Effector memory CD4-positive, alpha-beta T cell (primary cell): ENCODE measurements at places on chromosomes 12 and 14.
A peak's percentile ranks its signal among the peaks of the same experiment; 100 is the strongest.

DNA sequence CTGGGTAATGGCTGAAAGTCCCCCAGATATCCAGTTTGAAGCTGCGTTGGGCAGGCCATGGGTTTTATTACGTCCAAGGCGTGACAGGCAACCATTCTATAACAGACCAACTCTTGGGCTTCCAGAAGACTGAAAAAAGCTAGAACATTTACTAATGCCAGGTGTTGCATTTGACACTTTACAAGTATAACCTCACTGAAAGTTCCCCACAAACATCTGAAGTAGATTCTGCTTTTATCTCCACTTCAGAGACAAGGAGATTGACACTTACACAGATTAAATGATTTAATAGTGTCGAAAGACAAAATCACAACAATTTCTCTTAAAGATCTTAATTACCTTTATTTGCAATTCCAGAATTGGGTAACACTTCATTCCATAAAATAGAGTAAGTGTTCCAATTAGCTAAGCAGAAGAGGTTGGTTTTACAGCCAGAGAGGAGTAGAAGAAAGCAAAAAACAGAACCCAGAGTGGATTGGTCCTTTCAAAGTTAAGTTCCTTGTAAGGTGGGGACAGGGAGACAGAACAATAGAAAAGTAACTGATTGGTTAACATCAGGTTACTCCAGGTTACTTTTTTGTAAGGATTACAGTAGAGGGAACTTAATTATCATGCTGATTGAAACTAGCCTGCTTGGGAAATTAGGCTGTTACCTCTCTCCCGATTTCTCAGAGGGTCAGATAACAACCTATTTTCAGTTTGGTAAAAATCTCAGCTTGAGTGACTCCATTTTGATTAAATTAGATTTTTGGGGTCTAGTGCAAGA lies 11.3 kb downstream of the SOCS2 start:
- H3K36me3 ChIP-seq = peaks cover 2% of the 10 kb centered on the region
- H3K27me3 ChIP-seq = no peaks in the 10 kb centered on the region
- DNase-seq = no peak

DNA sequence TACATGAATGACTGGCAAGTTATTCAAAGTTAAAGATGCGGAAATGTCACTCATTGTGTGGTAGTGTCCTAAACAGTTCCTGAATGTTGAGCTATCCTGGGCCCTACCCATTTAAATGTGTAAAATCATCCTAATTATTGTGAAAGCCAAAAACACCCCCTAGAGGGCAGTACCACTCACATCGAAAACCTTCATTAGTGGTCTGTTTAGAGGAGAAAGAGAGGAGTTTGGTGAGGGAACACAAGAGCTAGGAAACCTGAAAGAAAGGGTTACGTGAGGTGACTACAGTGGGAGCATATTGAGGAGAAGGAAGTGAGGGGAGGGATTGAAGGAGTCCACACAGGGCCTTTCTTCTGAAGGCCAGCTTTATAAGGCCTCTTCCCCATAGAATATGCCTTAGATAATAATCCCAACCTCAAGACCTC lies 2.5 kb upstream of the TEP1 start:
- peak; percentile 6 for DNase-seq
- no peaks in the 10 kb centered on the region for H3K27me3 ChIP-seq
- no peaks in the 10 kb centered on the region for H3K36me3 ChIP-seq
- H3K4me1 ChIP-seq = peaks cover 6% of the 10 kb centered on the region

DNA sequence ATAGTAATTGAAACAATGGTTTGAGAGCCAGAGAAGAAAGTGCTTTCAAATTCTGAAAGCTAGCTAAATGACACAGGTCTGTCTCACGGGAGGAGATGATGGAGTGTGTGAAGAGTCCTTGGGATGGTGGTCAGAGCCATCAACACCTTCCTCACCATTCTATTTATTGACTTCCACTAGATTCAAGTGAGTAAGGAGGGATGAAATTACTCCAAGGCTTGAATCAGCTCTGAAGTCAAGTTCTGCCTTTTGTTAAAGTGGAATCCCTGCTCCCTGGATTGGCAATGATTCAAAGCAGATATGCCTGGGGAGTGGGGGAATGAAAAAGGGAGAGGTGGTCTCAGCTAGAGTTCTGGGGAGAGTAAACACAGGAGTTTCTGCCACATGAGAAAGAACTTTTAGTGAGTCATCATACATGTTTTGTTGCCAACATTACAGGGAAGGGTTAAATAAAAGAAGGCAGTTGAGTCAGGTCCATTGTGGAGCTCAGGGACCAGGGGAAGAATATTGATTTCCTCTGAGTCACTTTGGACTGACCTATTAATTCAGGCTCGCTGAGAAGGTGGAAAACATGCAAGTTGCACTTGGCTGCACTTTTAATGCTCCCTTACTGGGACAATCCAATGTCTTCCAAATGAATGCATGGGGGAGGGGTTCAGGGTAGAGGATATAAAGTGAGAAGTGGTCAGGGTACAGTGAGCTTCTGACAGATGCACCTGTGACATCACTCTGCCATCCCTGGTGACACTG lies 142.7 kb downstream of the TBX5 start:
- H3K27me3 ChIP-seq = no peaks in the 10 kb centered on the region
- H3K36me3 ChIP-seq = no peaks in the 10 kb centered on the region

DNA sequence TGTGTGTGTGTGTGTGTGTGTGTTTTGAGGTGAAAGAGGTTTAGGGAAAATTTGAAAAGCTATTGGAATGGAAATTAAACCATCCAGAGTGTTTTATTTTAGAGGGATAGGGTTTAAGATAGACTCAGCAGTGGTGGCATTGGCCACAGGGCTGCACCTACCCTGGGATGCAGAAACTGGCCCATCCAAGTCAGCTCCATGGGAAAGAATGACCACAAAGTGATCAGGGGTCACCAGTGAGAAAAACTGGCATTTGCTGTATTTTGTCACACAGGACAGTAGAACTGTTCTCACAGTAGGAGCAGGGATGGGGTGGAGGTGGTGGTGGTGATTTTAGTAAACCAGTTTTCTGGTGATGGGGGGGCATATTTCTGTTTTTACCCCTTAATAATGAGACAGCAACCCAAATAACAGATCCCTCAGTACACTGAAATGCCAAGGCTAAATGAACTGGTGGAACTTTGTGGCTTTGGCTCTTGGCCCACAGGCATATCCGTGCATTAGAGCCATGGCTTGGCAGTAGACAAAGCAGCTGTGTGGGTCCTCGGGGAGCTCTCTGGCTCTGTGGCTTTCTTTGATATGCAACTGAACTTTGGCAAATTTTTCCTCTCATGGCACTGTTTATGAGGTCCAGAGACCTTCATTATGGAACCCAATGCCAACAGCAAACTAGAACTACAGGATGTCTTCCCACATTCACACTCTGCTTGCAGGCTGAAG lies 348.3 kb downstream of the ZFP36L1 start:
- H3K36me3 ChIP-seq = no peaks in the 10 kb centered on the region
- H3K27ac ChIP-seq = no peak overlapping the region
- H3K4me3 ChIP-seq = no peak overlapping the region
- H3K4me1 ChIP-seq = no peaks in the 10 kb centered on the region

GRCh38 chr12:48980953-48981756 lies 3.0 kb downstream of the WNT1 start:
- peak overlapping the region; percentile 33 for H3K27ac ChIP-seq
- H3K4me3 ChIP-seq = peak overlapping the region; percentile 56
- H3K36me3 ChIP-seq = no peaks in the 10 kb centered on the region
- DNase-seq = peak; percentile 47
- H3K27me3 ChIP-seq = peaks cover 3% of the 10 kb centered on the region

GRCh38 chr12:103785243-103786031 lies 55.6 kb downstream of the NT5DC3 start:
- no peaks in the 10 kb centered on the region for H3K36me3 ChIP-seq
- H3K27me3 ChIP-seq = no peaks in the 10 kb centered on the region
